Umbilical cord (tissue), 2 donors: ENCODE measurements at places on chromosomes 1 and 21. TPM values are rescaled to one million over a fixed set of nuclear protein-coding genes. Genes with fewer than 3 reads are reported as not detected.
A peak's percentile ranks its signal among the peaks of the same experiment; 100 is the strongest.

The TMEM234 gene
- 5.5 TPM for total RNA-seq

The SPATA21 gene
- not detected for total RNA-seq

The CLCA4 gene
- total RNA-seq, result 2.9 TPM

The USP24 gene
- 42.4 TPM for total RNA-seq

The MATN1 gene
- total RNA-seq, result 0.72 TPM

The SLC45A1 gene
- 1.2 TPM for total RNA-seq

The KIFAP3 gene
- 84.7 TPM for total RNA-seq

The PANK4 gene
- total RNA-seq, result 14.7 TPM

DNA sequence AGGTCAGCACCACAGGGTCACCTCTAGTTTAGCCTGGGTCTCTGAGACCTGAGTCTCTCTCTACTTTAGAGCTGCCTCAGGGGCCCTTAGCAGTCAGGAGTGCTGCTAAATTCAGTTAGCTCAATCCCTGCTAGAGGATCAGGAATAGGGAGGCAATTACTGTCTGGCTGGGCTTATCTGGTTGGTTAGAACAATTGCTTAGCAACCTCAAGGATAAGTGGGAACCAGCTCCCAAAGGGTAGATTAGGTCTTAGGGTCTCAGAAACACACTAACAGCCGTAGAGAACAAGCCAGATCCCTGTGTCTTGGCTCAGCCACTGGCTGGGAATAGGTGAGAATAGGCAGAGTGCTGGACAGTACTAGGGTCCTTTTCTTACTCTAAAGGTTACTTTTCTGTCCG is 7.7 kb downstream of the PM20D1 start:
- DNase-seq, result no peak

- DNase-seq, result no peak
Observed at GRCh38 chr1:41277371-41277975, 35.4 kb upstream of the SCMH1 start.

DNA sequence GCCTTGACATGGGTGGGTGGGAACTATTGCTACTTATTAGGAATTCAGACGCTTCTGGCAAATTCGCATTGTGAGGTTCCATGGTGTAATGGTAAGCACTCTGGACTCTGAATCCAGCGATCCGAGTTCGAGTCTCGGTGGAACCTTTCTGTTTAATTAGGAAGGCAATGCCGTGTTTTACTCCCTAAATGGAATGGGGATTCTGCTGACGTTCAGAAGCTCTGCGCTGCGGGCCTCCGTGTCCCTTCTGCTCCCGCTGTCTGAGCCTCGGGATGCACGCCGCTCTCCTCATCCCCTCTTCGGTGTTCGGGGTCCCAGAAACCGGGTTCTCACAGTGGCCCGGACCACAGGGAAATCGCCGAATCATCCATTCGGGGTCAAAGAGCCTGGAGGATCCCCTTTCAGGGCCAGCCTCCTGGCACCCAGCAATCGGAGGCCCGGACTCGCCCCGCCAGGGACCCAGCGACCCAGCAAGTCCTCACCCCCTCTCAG is 280.3 kb downstream of the FAM72C start:
- no peak for DNase-seq

DNA sequence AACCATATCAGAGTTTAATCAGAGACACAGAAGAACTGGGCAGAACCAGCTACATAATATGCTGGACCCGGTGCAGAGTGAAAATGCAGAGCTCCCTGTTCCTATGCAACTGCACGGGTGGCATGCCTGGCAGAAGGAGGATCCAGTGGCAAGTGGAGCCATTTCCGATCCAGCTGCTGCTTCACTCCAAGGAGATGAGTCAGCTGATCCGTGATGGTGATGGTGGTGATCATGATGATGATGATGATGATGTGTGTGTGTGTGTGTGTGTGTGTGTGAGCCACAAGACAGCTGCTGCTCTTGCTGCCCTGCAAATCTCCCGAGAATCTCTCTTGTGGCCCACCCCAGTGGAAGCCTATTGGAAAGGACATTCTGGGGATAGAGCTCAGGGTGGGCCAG is 133.0 kb downstream of the URB2 start:
- DNase-seq, result no peak

DNA sequence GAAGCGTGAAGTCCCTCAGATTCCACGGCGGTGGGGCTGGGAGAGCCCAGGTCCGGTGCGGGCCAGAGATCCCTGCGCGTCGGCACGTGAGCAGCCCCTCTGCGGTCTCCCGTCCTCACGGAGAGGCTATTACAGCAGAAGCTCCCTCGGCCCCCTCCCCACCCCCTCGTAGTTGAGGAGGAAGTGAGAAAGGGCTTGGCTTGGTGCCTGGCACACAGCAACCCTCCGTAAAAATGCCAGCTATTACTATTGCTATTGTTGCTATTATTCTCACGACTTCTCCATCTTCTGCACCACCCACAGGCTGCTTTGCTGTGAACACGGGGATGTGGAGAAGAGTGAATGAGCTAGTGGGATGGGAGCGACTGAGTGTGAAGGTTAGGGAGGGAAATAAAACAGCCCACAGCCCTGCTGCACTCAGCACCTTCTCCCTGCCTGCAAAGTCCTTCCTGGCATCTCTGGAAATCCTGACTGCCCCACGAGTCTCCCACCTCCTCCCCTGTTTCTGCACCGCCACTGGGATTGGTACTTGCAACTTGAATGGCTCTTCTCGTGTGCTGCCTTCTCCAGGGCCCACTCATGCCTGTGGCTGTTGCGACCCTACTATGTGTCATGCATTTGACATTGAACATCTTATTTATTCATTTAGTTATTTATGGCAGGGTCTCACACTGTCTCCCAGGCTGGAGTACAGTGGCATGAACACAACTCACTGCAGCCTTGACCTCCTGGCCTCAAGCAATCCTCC is 26.6 kb downstream of the ZBTB18 start:
- DNase-seq, result no peak

DNA sequence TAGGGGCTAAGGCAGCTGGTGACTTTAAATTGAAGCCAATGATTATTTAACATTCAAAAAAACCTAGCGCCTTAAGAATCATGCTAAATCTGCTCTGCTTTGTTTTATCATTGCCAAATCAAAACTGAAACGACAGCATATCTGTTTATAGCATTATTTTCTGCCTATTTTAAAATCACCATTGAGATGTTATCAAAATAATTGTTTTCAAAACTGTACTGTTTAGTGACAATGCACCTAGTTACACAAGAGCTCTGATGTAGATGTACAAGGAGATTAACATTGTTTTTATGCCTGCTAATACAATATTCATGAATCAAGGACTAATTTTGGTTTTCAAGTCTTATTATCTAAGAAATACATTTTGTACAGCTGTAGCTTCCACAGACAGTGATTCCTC is 1521.3 kb downstream of the AMY1C start:
- DNase-seq, result no peak

DNA sequence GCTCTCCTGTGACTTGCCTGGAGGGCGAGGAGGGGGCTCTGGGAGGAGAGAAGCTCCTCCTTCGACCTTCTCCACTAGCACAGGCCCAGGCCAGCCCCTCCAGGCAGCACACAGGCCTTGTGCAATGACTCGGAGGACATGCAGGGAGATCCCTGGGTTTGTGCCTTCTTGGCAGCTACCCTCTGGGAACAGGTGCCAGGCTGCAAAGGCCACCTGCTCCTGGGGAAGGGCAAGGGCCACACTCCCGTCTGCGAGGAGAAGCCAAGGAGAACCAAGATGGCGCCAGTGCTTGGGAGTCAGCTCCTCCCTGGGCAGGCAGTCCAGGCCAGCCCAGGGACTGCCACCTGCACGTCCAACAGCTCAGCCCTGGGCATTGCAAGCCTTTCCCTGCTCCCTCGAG is 15.3 kb downstream of the CASZ1 start:
- DNase-seq, result no peak

- DNase-seq, result no peak
Observed at GRCh38 chr1:153100245-153100644, 5.9 kb upstream of the SPRR2E start.

- peak; percentile 58 for DNase-seq
Observed at GRCh38 chr1:212608959-212609700, 569 bp downstream of the ATF3 start.

GRCh38 chr1:11152755-11153154 is 36.4 kb upstream of the ANGPTL7 start:
- no peak for DNase-seq

- no peak for DNase-seq
Observed at GRCh38 chr1:66266350-66266749, 267.6 kb upstream of the SGIP1 start.

GRCh38 chr1:24683713-24684162 is 40.6 kb downstream of the SRRM1 start:
- DNase-seq, result peak; percentile 91

DNA sequence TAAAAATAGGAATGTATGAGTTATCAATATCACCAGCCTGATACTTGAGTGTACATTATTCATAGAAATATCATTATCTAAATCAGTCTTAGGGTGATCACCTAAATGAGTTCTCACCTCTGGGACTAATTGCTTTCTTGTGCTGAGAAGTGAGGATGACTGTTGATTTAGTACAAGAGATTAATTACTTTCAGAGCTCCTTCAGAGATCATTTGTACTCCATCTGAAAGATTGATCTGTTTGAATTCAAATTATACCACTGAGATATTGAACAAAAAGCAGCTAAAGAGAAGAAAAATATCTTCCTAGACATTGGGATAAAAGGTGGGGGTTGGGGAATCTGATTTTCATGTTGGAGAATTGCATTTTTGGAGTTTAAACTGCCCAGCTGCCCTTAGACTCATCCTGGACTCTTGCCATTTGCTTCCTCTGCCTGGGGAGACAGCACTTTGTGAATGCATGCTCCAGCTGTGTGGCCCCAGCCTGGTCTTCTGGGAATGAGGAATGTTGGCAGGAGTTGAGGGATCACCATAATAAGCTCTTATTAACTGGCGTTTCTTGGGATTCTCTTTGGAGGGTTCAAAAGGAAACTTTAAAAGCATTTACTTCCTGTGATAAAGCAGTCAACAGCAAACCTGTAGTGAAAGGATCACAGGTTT is 19.7 kb upstream of the PGBD2 start:
- peak; percentile 79 for DNase-seq

DNA sequence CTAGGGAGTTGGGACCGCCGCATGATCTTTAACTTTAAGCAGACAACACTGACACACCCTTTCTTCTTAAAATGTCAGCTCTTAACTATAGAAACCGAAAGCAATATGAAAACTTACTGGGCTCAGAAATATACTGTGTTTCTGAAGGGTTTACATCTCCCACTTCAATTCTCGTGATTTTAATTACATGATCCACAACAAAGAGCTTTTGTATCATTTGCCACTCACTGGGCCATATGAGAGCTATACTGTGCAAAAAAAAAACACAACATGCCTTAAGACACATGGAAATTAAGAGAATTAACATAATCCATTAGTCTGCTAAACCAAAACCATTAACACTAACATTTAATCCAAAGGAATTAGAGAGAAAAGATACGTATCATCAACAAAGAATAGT is 35.0 kb upstream of the RAP1GAP start:
- DNase-seq, result no peak

DNA sequence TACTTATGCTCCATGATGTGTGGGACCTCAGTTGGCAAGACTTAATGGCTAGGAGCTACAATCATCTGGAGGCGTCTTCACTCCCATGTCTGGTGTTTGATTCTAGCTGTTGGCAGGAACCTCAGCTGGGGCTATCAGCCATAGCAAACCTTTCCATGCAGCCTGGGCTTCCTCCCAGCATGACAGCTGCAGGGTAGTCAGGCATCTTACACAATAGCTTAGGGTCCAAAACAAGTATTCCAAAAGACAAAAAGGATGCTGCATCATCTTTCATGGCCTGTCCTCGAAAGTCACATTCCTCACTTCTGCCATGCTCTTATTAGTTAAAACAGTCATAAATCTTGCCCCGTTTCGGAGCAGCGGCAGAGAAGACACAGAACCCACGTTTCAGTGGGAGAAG is 90.9 kb downstream of the LRRC8C start:
- DNase-seq, result no peak
